ENCODE measurements at places on chromosomes 2 and 18. TPM values are rescaled to one million over a fixed set of nuclear protein-coding genes. Genes with fewer than 3 reads are reported as not detected.

Gene FRZB
- total RNA-seq, result 14.1 TPM

Gene MOGAT1
- total RNA-seq, result not detected

Gene STPG4
- total RNA-seq, result 1.9 TPM

Gene ELOA2
- total RNA-seq, result not detected

Gene PEX13
- total RNA-seq, result 72.0 TPM

Gene TTN
- total RNA-seq, result 6.3 TPM

Gene PARD6G
- 11.6 TPM for total RNA-seq

Gene FAHD2A
- 21.9 TPM for total RNA-seq

Gene RAB11FIP5
- 9.1 TPM for total RNA-seq

Gene CRYGC
- total RNA-seq, result not detected

Gene NEU2
- total RNA-seq, result not detected

Gene DQX1
- total RNA-seq, result not detected

Gene RNF144A
- 62.0 TPM for total RNA-seq

Gene ABCB11
- total RNA-seq, result 1.6 TPM
